Activated T-cell treated with anti-CD3 and anti-CD28 coated beads for 24 hours (primary cell): ENCODE measurements at places on chromosomes 7 and 10.

- DNase-seq: no peak
Measured at GRCh38 chr10:89283936-89284475, 17.8 kb upstream of the IFIT2 start.

DNA sequence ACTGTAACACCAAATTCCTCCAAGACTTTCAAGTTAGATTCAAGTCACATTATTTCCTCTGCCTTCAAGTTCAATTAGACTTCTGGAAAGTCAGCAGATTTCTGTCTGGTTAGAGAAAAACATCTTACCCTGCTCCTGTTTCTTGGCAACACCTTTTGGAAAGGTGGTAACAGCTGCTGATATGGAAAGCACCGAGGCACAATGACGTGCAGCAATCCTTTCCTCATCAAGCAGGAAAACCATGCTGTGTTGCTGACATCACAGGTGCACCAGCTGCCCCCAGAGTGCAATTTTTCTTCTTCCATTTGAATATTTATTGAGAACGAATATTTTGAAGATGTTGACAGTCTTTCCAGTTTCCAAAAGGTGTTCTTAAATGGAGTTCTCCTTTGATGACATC lies 41.9 kb downstream of the ZNF800 start:
- DNase-seq: no peak

DNA sequence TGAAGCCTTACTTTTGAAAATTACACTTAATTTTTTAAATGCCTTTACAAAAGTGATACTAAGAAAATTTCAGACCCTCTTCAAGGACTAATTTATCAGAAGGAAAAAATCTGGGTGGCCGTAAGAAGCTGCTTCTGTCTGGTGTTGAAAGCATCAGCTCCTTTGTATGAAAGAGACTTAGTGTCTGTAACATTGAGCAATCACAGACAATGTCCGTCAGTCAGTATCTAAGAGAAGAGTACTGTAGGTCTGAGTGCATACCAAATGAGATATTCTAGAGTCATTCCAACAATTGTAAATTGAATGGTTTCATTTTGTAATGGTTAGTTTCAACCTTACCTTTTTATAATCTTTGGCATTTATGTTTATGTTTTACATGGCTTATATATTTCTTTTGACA lies 11.1 kb upstream of the MDFIC start:
- no peak for DNase-seq

GRCh38 chr10:110324201-110324804 lies 19.6 kb upstream of the SMNDC1 start:
- no peak for DNase-seq

DNA sequence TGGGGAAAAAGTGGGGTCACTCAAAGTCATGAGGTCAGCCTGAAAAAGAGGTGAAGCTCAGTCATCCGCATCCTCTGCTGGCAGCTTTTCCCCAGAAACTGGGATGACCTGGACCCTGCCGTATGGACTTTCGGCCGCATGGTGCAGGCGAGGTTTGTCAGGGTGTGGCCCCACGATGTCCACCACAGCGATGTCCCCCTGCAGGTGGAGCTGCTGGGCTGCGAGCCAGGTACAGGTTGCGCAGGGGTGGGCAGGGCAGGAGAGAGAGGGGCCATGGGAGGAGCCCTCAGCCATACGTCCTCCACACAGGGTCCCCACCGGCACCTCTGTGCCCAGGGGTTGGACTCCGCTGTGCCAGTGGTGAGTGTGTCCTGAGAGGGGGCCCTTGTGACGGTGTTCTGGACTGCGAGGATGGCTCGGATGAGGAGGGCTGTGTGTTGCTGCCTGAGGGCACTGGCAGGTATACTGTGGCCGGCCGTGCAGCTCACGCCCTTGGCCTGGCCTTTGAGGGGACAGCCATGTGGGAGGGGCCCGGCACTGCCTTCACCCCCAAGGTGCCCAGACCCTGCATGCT lies 23.0 kb upstream of the ZNF467 start:
- DNase-seq: no peak

DNA sequence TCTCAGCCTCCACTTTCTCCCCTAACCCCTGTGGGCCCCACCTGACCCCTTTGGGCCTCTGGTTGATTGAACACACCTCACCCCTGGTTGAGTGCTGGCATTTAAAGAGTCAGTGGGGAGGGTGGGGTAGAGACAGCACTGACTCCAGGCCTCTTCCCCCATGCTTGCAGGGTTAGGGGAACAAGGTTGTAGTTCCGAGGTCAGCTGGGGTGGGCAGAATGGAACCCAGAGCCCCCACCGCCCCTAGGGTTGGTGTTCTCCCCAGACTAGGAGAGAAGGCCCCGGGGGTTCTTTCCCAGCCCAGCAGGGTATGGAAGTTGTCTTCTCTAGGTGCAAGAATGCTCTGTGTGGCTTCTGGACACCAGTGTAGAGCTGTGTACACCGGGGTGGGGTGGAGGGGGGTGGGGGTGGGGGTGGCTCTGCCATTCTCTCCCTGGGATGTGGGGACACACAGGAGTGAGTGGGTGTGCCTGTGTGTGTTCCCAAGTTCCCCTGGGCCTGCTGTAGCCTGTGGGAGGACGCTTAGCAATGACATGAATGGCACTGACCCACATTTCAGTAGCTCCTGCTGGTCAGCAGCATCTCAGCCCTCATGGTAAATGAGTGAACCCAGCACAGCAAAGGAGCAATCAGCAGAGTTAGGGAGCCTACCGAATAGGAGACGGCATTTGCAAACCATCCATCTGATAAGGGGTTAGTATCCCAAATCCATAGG lies 33.6 kb downstream of the PRF1 start:
- no peak for DNase-seq

- no peak for DNase-seq
Measured at GRCh38 chr10:103612462-103613365, 119.2 kb downstream of the NEURL1 start.

GRCh38 chr7:105647591-105647990 lies 66.3 kb upstream of the EFCAB10 start:
- DNase-seq: no peak

DNA sequence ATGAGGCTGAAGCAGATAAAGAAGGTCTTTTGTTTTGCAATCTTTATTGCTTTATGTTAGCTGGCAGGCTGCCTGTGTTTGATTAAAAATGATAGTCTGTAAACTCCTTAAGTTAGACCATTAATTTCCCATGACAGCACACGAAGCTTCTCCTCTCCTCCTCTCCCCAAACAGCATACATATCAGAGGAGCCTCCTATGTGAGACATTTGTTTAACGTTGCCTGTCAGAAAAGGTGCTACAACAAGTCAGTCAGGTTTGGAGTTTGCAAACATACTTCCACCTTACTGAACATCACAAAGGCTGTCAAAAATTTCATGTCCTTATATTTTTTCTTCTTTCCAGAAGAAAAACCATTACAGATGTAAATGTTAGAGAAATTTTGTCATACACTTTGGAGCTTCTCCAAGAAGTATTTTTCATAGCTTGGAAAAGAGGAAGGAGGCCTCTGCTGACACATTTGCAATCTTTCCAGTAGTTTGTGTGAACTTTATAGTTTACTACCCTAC lies 393.1 kb downstream of the EXOC4 start:
- no peak for DNase-seq

DNA sequence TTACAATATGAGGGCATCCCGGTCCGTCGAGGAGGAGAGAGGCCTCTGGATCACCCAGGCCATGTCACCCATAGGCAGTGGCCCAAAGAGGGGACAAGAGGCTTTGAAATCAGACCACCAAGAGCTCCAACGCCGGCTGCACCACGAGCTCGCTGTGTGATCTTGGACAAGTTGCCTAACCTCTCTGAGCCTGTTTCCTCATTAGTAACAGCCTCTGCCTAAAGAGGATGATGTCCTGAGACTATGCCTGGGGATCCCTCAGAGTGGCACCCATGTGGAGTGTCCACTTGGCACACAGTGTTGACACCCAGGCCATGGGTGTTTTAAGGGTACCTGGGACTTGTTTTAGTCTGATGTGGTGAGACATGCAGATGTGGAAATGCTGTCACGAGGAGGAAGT lies 50.8 kb downstream of the MICALL2 start:
- DNase-seq: no peak

DNA sequence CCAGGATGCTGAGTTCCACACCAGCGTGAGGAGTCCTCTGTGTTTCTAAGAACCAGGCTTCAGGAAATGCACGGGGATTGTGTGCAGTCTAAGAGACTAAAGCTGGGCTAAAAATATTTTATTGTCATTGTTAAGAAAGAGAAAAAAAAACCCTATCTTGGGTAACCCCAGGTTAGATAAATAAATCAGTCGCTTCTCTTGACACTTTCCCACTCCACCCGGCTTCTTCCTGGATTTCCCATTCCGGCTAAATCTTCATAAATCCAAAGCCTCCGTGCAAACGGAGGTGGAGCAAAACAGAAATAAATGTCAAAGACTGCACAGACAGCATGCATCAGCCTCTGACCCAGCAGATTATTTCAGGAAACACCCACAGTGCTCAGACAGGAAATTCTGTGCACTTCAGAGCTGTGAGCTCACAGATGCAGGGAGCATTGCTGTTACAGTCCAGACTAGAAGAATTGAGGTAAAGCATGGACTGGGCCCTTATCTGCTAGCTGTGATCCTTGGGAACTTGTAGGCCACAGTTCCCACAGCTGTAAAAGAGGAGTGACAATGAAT lies 44.8 kb upstream of the GRID1 start:
- no peak for DNase-seq

- DNase-seq: no peak
Measured at GRCh38 chr10:128300290-128300824, 174.1 kb upstream of the MKI67 start.

DNA sequence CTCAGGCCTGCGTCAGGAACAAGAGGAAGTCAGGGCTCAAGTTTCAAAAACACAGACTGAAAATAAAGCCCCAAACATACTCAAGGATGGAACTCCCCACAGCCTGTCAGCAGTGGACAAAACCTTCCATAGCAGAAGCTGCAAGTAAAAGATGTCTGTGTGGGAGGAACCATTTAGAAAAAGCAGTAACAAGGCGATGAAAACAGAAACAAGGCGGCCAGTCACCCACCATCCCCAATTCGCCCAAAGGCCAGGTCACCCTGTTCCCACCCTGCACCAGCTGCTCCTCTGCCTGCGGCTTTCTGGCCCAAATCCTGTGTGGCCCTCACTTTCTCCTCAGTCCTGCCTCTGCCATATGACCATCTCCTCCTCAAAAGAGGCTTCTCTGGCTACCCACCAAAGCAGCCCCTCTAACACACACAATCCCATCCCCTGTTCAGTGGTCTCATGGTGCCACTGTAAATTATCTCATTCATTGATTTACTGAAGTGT lies 27.8 kb downstream of the KCNMA1 start:
- DNase-seq: no peak

GRCh38 chr10:74968667-74969061 lies 142.3 kb downstream of the KAT6B start:
- DNase-seq: no peak

DNA sequence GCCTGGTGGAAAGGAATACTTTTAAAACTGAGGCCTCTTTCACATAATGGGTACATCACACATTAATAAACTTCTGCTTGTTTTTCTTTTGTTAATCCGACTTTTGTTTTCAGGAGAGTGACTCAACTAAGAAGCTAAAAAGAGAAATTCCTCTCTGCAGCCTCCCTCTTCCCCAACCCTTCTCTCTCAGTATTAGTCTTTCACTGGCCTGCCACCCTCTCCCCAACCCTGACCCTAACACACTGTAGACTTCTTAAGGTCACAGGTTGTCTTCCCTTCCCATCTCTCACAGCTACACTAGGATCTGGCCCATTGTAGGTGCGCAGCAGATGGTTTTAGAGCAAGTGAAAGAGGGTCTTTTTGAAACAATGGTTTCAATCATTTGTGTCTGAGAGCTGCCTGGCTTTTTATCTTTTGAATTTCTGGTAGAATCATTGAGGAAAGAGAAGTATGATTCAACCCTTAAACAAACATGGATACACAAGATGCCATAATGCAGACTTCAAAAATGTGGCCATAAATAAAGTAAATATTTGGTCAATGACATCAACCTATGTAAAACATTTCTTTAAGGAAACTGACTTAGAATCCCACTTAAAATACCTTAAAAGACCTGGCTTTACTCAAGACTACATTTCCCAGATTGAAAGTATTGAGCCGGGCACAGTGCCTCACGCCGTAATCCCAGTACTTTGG lies 17.9 kb upstream of the FFAR4 start:
- DNase-seq: no peak

DNA sequence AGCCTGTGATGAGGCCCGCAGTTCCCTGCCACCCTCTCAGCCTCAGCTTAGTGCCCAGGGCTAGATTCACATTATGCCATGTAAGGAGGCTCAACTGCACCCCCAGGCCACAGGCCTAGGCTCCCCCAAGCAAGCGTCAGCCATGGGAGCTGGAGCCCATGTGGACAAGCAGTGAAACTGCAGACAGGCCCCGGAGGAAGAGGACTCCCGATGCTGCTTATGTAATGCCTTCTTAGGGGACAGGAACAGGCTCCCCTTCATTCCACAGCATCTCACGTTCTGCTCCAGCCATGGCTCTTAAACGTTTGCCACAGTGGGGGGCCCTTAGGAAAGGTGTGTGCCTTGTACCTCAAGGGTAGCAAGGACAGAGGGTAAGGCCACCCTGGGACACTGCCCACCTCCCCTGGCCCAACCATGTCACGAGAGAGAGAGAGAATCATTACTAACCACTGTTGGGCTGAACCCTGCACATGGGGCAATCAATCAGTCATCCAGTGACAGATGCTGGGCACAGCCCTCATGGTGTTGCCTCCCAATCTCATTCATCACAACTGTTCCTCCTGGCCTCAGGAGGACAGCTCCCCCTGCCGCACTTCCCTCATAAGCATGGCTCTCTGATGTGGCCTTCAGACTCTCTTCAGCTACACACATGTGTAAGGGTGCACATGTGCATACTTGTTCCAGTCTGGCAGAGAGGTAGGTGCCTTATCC lies 263.0 kb downstream of the GRID1 start:
- DNase-seq: no peak

DNA sequence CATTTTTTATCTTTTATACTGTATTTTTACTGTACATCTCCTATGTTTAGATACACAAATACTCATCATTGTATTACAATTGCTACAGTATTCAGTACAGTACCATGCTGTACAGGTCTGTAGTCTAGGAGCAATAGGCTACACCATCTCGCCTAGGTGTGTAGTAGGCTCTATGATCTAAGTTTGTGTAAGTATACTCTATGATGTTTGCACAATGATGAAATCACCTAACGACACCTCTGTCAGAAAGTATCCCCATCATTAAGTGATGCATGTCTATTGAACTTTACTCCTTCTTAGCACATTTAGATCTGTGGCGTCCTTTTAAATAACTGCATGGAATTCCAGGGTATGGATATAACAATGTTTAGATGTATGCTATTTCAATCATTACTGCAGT lies 112.0 kb downstream of the SNX10 start:
- no peak for DNase-seq

GRCh38 chr10:17140386-17140761 lies 10.8 kb upstream of the CUBN start:
- DNase-seq: no peak

GRCh38 chr10:116730464-116731260 lies 11.7 kb downstream of the HSPA12A start:
- DNase-seq: no peak

- DNase-seq: no peak
Measured at GRCh38 chr10:86282664-86283465, 83.7 kb downstream of the GRID1 start.

- no peak for DNase-seq
Measured at GRCh38 chr7:46637793-46638735, 717.0 kb upstream of the IGFBP3 start.

GRCh38 chr10:59877191-59877671 lies 29.1 kb downstream of the CCDC6 start:
- DNase-seq: no peak
